ENCODE measurements at places on chromosomes 11 and 22.

- DNase-seq, result no peak
Observed at GRCh38 chr22:48379371-48379770, 1448.3 kb downstream of the BRD1 start.

DNA sequence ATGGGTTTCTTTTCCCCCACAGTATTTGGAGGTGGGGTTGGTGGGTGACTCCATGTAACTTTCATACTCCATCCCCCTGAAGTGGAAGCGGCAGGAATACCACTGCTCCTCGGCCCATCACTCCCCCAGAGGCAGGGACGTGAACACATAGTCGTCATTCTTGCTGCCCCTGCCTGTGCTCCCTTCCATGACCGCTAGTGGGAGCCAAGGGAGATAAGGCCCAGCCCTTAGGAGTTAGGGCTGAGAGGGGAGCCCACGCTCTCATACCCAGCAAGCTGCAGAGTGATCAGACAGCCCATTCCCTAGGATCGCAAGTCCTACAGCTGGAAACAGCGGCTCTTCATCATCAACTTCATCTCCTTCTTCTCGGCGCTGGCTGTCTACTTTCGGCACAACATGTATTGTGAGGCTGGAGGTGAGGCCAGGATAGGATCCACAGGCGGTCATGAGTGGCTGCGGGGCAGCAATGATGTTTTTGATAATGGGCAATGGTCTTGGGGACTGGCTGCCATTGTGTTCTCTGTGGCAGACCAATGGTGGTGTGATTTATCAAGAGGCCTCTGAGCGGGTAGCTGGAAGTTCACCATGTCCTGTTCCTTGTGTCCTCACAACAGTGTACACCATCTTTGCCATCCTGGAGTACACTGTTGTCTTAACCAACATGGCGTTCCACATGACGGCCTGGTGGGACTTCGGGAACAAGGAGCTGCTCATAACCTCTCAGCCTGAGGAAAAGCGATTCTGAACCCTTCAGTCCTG lies 15.9 kb downstream of the RHOG start:
- no peak for DNase-seq

GRCh38 chr11:118887206-118887605 lies 3.5 kb downstream of the CXCR5 start:
- DNase-seq, result no peak

GRCh38 chr22:26286091-26286820 lies 117.0 kb downstream of the SEZ6L start:
- DNase-seq, result no peak

DNA sequence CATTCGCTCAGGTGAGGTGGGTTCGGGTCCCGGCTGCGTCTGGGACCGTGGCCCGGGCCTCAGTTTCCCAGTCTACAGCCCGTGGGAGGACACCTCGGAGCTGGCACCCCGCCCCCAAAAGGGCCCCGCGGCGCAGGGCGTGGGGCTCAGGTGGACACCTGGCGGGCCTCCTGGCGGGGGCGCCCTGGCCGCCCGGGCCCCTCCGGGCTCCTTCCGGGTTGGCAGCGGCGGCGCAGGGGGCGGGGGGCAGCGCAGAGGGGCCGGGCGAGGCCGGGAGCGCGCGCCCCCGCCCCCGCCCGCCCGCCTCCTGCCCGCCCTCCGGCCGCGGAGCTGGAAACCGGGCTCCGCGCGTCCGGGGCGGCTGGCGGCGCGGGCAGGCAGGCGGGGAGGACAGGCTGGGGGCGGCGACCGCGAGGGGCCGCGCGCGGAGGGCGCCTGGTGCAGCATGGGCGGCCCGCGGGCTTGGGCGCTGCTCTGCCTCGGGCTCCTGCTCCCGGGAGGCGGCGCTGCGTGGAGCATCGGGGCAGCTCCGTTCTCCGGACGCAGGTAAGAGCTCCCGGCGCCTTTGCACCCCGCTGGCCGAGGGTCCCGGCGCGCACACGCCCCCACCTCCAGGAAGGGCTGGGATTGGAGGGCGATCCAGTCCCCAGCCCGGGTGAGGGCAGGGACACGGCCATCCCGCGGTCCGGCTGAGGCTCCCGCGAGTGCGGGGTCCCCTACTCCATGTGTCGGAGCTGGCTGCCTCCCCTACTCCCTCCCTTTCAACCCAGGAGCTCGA lies at the start of gene EMID1:
Gene EMID1, plus strand, starts transcription at position 303 of the 778 bp plus-strand sequence. Its CDS starts 143 bp downstream, at position 446.
- DNase-seq, result no peak

- DNase-seq, result no peak
Observed at GRCh38 chr11:17423533-17424310, 35.3 kb upstream of the KCNJ11 start.

DNA sequence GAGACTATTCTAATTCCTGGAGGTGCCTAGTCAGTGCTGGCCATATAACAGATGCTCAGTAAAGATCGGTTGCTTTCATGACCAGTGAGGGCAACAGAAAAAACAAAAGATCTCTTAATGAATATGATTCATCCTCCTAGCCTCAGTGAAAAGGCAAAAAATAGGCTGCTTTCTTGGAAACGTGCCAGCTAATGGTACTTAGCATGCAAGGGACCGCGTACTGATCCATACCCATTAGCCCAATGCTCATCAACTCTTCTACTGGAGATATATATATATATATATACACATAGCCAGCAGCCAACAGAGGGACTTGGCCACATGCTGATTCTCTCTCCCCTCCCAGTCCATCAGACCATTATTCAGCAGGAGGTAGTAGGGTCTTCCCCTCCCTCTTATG lies 320.4 kb downstream of the KIRREL3 start:
- no peak for DNase-seq

GRCh38 chr11:70876685-70877084 lies 375.7 kb downstream of the SHANK2 start:
- no peak for DNase-seq

DNA sequence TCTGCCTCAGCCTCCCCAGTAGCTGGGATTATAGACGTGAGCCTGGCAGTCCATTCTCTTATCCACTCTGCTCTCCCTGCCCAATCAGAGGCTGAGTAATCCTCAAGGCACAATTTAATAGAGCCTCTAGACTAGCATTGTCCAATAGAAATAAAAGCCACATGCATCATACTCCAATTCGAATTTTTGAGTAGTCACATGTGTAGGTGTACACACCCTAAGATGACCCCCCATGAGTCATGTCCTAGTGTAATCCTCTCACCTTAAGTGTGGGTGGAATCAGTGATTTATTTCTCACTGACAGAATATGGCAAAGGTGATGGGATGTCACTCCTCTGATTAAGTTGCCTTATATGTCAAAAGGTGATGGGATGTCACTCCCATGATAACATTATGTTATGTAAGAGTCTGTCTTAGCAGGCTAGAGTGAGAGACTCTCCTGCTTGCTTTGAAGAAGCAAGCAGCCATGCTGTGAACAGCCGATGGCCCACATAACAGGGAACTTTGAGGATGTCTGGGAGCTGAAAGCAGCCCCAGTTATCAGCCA lies 61.3 kb downstream of the MN1 start:
- no peak for DNase-seq

DNA sequence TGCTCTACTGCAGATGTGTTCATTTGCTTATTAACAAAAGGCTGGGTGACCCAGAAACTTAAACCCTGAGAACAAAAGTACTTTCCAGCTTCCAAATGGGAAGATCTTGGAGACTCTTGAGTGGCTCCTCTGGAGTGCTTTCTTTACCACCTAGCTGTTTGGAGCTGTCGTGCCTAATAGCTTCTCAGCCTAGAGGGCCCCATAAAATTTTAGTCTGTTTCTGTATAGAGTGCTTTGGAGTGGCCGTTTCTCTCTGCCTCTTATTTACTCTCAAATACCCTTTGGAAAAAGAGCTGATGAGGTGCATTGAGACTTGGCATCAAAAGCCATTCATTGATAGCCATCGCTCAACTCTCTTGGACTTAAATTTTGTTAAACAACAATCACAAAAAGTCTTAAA lies 50.7 kb downstream of the ZNRF3 start:
- no peak for DNase-seq

GRCh38 chr11:44579302-44579761 lies 13.9 kb downstream of the CD82 start:
- no peak for DNase-seq

- no peak for DNase-seq
Observed at GRCh38 chr22:49551446-49551845, 276.2 kb downstream of the BRD1 start.

DNA sequence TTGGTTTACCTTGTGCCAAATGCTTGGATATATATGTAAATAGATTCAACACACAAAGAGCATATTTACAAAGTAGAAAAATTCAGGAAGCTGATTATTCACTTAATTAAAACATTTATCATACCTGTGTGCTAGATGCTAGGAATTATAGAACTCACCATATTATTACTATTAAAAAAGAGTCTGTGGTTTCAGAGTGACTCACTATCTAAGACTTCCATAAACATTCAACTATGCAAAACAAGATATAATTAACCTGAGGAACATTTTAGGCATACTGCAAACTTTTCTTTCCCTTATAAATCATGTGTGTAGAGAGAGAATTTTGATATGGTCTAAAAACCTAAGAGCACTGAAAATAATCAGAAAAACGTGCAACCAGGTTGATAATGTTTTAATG lies 27.3 kb downstream of the CTSC start:
- no peak for DNase-seq

DNA sequence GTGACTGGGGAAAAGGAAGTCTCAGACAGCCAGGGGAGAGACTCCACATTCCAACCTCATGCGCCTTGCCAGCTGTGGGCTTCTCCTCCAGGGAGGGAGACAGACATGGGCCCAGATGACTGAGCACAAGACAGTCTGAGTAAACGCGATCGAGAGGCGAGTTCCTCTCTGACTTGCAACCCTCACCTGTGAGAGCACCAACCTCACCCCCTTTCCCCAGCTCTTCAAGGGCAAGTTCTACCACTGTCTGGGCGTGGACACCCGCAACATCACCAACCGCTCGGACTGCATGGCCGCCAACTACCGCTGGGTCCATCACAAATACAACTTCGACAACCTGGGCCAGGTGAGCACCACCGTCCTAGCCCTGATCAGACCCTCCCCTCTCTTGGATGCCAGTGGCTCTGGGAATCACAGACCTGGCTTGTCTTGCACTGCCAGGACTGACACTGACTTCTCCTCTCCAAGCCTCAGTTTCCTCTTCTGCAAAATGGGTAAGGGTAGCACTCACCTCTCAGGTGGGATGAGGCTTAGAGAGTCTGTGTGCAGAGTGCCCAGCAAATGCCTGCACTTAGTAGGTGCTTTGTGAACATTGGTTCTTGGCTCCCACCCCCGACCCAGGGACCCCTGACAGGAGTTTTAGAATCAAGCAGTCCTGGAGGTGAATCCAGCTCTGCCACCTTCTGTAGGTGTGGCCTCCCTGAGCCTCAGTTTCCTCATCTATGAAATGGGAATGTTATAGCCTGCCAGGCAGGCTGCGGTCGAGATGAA lies 95.3 kb downstream of the CACNA1I start:
- DNase-seq, result no peak

DNA sequence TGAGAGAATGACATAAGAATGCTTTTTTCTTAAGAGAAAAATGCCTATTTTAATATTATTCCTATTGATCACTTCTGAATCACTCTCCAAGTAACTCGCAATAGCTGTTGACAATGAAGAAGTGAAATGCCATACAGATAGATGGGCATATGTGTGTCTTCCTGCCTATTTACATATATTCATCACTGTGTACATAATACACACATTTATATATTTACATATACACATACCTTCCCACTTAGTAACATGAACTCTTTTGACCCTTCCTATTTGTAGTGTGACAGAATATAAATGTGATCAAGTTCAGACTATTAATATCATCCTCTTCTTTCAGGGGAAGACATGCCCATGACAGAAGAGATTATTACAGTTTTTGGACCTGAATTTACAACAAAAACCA lies 756.7 kb downstream of the DLG2 start:
- DNase-seq, result no peak

DNA sequence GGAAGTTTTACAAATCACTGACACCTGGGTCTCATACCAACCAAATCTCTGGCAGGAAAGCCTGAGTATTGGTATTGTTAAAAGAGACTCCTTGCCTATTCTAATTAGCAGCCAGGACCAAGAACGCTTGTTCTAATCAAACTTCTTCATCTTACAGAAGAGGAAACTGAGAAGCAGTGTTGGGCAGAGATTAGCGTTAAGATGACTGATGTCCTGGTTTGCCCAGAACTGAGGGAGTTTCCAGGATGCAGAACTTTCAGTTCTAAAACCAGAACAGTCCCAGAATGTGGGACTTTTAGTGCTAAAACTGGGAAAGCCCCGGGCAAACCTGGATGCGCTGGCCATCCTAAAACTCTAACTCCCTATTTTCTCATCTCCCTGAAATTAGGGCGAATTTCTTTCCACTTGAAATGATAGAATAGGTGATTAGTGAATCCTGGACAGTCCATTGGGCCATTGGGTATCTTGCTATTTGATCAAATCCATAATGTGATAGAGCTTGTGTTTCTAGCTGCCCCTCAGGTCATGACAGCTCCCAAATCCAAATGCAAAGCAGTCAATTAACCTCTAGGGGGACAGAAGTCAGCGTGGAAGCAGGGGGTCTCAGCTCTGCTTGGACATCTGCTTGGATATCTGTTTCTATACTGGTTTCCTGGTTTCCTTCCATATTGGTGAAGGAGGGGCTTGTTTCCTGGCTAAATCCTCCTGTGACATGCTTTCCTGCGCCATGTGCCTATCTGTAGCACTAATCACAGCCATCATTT lies 16.0 kb upstream of the TMPRSS13 start:
- DNase-seq, result no peak

- no peak for DNase-seq
Observed at GRCh38 chr22:47012589-47013370, 250.3 kb downstream of the TBC1D22A start.

- no peak for DNase-seq
Observed at GRCh38 chr11:47337229-47337924, 15.1 kb downstream of the MYBPC3 start.

DNA sequence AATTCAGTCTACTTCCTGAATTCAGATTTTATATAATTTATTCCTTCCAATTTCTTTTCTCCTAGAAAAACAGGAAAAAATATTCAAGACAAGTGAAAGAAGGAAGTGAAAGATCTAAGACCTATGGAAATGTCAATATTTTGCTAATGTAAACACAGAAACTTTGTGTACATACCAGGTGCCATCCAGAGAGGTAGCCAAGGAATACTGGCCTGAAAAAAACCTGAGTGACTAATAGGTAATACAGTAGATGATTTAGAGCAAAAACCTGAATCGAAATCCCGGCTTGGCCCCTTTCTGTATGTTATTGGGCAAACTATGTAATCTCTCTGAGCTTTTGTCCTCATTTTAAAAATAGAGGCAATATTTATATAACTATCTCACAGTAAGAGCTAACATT lies 59.2 kb upstream of the FSHB start:
- DNase-seq, result no peak

Measured in activated gamma-delta T cell (primary cell).